Activated CD8-positive, alpha-beta memory T cell treated with anti-CD3 and anti-CD28 coated beads for 1 hour (primary cell): ENCODE measurements at places on chromosomes 4 and X.

- no peak for DNase-seq
Measured at GRCh38 chr4:10281996-10282395, 165.4 kb upstream of the WDR1 start.

- no peak for DNase-seq
Measured at GRCh38 chr4:87227751-87228151, 7.3 kb upstream of the KLHL8 start.

- no peak for DNase-seq
Measured at GRCh38 chrX:46670316-46670715, 88.6 kb downstream of the SLC9A7 start.

- no peak for DNase-seq
Measured at GRCh38 chr4:137300776-137301175, 231.5 kb downstream of the PCDH18 start.

DNA sequence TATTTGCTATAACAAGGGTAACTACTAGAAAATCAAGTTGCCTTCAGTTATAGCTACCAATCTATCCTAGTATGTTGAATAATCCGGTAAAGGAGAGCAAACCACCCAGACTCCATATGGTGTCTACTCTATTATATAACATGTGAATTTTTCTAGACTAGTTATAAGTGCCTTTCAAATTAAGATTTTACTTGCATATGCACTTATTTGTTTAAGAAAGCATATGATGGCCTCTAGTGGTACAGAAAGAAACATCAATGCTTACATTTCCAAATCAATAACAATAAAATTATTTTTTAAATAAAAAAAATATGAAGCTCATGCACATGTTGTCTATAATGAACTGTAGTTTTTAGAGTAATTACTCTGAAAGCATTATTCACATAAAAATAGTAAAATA is 1516.4 kb upstream of the PABPC4L start:
- no peak for DNase-seq

- no peak for DNase-seq
Measured at GRCh38 chr4:133150486-133151340, 1.6 kb downstream of the PCDH10 start.

DNA sequence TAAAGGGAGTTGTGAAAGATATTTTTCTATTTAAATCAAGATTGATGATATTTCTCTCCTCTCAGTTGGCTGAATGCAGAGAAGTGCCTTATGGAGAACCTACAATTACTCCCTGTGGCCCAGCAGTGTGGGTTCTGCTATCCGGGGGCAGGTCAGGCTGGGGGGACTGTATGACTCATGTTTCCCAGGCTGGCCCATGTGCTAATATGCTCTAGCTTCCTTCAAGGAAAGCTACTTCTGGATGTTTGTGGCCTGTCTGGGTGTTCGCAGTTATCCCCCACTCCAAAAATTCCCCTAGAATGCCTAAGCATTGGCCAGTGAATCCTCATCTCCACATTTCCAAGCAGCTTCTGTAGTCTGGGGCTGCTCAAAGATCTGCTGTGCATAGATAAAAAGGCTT is 58.9 kb upstream of the SPP1 start:
- DNase-seq = no peak

GRCh38 chrX:103254171-103254824 is 657 bp downstream of the TCEAL8 start:
- no peak for DNase-seq

- no peak for DNase-seq
Measured at GRCh38 chrX:8579602-8580001, 115.0 kb downstream of the VCX3B start.

GRCh38 chrX:121479406-121479805 is 432.0 kb downstream of the GLUD2 start:
- DNase-seq = no peak
